ENCODE measurements at places on chromosomes 1 and 21.

DNA sequence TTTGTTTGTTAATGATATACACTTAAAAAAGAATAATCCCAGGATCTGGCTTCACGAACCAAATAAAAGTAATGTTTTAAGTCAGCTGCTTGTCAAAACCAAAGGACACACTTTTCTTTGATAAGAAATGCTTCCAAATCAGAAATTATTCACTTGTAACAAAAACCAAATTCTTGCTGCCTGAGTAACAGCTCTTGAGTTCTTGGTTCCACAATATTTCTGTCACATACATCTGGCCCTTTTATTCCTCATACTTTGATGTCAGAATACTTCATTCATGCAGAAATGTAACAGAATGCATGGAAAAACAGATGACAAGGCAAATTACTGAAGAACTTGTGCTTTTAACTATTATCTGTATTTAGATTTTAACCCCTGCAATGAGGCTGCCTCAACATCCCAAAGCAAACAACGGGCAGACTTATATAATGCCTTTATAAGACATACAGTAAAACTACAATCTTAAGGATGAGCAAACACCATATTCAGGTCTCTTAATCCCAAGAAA is 1.5 kb downstream of the VAMP4 start:
- DNase-seq, result peak; percentile 56

- peak; percentile 14 for DNase-seq
Measured at GRCh38 chr1:218350801-218351266, 5.7 kb downstream of the TGFB2 start.

DNA sequence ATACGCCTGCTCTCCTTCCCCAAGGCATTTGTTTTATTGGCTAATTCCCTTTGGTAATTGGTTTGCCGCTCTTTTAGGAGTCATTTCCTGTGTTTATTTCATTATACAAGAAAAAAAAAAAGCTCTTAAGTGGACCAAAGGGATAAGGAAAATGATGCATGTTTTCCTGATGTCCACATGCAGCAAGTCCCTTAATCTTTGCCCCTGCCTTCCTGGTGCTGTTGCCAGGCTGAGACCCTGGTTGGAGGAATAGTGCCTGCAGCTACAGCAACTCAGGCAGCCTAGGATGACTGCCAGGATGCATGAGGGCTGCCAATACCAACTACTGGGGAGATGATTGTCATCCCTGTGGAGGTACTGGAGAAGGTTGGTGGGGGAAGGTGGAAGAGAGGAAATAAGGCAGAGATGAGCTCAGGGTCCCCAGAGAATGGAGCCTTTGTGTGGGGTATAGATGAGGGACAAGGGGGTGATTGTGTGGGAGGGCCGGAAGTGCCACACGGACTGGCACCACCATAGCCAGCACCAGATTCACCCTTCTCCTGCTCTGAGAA is 6.1 kb upstream of the GATAD2B start:
- peak; percentile 23 for DNase-seq

DNA sequence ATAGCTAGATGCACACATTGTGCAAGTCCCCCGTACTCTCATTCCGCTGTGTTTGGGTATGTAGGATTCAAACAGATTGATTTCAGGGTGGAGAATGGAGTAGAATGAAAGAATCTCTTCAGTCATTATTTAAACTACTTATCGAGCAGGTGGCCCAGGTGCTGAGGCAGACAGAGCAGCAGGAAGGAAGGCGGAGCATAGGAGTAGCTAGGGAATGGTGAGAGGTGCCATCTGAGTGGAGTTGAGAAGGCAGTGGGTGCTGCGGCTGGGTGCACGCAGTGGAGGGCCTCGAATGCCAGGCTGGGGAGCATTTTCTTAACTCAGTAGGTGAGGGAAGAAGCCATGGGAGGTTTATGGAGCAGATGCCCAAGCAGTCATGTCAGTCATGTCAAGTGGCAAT is 45.2 kb upstream of the CD101 start:
- DNase-seq, result no peak

DNA sequence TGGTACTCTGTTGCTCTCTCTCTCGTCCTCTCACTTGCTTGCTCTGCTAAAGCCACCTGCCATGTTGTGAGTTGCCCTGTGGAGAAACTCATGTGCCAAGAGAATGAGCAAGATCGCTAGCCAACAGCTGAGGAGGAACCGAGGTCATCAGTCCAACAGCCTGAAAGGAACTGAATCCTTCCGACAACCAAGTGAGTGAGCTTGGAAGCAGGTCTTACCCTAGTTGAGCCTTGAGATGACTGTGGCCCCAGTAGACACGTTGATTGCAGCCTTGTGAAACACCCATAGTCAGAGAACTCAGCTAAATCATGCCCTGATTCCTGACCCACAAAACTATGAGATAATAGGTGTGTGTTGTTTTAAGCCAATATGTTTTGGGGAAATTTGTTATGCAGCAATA is 48.1 kb upstream of the BACH1 start:
- DNase-seq, result no peak

- no peak for DNase-seq
Measured at GRCh38 chr1:14113841-14114567, 414.0 kb downstream of the PRDM2 start.

DNA sequence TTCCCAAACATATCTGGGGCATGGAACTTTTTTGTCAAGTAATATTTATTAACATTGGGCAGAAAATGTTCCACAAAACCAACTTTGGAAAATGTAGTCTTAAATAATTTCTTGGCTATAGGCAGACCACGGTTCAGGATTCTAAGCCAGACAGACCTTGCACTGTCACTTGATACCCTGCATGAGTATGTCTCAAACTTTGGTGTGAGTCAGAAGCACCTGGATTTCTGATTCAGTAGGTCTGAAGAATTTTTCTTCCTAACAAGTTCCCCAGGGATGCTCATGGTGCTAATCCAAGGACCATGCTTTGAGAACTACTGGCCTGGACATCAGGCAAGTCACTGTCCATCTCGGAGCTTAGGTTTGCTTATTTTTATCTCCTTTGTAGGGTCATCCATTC is 562.0 kb downstream of the PLPP3 start:
- DNase-seq, result no peak

DNA sequence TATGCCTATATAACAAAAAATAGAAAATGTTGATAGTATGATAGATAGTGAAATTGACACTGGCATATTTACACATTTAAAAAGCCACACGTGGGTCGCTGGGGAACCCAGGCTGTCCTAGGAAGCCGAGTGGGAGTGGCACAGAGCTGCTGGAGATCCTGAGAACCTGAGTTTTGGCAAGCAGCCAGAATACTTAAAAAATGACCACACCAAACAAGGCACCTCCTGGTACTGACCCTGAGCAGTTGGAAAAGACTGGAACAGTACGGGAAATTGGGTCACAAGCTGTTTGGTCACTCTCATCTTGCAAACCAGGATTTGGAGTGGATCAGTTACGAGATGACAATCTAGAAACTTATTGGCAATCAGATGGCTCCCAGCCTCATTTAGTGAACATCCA is 111.5 kb downstream of the ZFYVE9 start:
- DNase-seq, result no peak

DNA sequence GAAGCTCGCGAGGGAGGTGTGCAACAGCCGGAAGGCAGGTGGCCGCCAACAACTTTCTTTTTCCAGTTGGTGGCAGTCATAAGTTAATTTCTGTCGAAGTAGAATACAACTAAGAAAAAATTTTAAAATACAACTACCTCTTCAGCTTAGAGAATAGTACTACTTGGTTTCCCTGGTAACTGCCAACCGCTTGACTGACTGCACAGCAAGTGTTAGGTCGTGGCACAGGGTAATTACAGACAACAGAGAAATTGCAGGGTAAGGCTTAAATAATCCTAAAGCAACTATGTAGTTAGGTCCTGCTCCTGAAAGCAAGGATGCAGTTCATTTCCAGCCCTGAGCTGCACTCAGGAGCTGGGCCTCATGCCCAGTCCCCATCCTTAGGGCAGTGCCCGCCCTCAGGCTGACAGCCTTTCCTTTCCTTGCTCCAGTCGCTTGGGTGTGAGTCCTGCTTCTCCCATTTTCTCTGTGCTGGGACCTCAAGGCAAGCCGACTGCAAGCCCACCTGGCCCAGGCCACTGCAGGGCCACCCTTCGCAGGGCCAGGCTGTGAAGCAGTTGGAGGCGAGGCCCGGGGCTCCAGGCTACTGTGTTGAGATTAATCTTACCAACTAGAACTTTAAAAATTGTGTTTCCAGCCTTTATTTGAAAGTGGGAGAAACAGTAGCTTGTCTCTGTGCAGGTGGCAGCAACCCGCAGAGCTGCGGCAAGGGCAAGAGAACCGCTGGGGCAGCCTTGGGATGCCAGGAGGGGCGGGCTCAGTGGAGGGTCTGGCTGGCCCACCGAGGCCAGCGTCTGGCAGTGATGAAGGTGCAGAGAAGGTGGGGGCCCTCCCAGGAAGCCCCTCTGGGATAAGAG is 148.3 kb downstream of the PCBP3 start:
- DNase-seq, result no peak

- DNase-seq, result no peak
Measured at GRCh38 chr1:11521582-11522399, 42.8 kb downstream of the DISP3 start.

DNA sequence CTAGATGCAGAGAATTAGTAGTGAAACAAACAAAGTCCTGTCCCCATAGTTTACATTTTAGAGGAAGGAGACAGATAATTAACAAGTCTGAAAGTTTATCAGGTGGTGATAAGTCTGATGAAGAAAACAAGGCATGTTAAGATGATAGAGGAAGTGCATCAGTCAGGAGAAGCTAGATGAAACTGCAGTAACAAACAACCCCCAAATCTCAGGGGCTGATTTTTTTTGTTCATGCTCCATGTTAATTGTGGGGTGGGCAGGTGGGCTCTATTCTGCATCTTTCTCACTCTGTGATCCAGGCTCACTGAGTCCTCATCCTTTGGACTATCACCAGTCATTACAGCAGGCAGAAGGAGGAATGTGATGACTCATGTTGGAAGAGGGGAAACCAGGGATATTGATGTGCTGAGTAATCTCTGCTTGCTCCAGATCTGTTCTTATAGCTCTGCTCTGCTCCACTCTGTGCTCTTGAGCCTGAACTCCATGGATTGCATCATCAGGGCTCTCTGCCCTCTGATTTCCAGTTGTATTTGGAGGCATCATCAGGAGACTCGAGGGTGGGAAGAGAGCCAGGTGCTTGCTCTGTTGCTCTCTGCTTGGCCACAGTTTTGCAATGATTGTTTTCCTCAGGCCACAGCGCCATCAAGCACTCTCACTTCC is 166.9 kb downstream of the IER5 start:
- peak; percentile 99 for DNase-seq

- no peak for DNase-seq
Measured at GRCh38 chr1:221992427-221992826, 250.5 kb upstream of the DUSP10 start.

DNA sequence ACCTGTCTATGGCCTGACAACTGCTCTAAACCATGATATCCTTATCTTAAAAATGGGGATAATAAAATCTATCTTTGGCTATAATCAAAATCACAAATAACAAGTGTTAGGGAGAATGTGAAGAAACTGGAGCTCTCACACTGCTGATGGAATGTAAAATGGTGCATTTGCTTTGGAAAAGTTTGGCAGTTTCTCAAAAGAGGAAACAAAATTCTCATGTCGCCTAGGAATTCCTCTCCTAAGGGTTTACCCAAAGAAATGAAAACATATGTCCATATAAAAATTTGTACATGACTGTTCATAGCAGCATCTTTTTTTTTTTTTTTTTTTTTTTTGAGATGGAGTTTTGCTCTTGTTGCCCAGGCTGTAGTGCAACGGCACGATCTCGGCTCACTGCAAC is 64.3 kb downstream of the ZNF281 start:
- DNase-seq, result no peak

- no peak for DNase-seq
Measured at GRCh38 chr1:187621951-187622350, 793.2 kb downstream of the PLA2G4A start.

GRCh38 chr1:185741551-185741950 is 7.4 kb downstream of the HMCN1 start:
- DNase-seq, result peak; percentile 64

- DNase-seq, result peak; percentile 66
Measured at GRCh38 chr1:168466092-168466713, 77.6 kb downstream of the XCL2 start.

GRCh38 chr21:20404915-20405314 is 593.3 kb upstream of the NCAM2 start:
- DNase-seq, result no peak

DNA sequence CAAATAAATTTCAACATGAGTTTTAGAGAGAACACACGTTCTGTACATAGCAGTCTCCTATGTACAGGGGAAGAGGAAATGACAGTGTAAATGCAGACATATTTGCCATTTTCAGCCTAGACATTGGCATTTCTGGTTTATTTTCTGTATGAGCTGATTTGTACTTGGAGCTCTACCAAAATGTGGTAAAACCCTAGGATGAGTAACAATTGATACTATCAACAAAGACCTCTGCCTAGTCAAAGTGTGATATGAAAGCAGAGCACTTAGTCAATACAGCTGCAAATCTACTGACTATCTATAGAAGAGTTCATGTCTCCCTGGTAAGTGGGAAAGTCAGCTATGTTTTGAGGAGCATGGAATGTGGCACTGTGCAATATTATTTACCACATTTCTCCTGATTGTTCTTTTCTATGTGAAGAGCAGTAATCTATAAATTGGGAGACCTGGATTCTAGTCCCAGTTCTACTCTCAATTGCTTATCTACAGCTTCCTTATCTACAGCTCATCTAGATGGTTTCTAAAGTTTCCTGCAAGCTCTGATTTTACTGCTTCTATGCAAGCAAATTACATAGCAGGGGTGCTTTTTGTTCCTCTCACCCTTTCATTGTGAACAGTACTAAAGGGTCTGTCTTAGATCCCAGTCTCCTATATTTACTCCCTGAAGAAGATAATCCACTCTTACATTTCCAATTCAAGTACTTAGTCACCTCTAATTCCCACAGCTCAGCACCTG is 334.2 kb downstream of the NTNG1 start:
- DNase-seq, result peak; percentile 48

- DNase-seq, result no peak
Measured at GRCh38 chr21:41136286-41136685, 31.7 kb upstream of the BACE2 start.

GRCh38 chr21:14879458-14879857 is 185.3 kb downstream of the NRIP1 start:
- no peak for DNase-seq

DNA sequence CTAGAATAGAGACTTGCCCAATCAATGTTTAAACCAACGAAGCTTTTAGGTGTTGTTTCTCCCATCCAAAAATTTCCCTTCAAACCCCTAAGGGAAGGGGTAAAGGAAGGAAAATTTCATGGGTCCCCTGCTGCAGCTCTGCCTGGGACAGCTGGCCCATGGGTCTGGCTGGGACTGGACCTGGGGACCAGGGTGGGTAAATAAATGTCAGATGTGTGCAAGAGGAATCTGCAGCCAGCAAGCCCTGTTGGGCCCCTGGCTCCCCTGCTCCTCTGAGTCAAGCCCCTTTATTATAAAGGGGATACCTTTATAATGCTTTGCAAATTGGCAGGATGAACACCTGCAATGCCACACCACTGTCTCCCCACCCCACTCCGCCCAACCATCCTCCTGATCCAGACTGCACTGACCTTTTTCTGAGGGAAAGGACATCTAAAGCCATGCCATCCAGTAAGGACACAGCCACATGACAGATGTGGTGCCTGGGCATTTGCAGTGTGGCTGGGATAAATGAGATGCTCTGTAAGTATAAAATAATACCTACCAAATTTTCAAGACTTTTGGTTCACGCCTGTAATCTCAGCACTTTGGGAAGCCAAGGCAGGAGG is 1.9 kb upstream of the TMEM125 start:
- no peak for DNase-seq

All from foreskin fibroblast (primary cell).